ENCODE measurements at places on chromosomes 7 and 10.

GRCh38 chr10:104440221-104440620 is 86.6 kb downstream of the CFAP58 start:
- no peak for DNase-seq

GRCh38 chr10:100748231-100749058 is 3.1 kb downstream of the PAX2 start:
- DNase-seq, result no peak

DNA sequence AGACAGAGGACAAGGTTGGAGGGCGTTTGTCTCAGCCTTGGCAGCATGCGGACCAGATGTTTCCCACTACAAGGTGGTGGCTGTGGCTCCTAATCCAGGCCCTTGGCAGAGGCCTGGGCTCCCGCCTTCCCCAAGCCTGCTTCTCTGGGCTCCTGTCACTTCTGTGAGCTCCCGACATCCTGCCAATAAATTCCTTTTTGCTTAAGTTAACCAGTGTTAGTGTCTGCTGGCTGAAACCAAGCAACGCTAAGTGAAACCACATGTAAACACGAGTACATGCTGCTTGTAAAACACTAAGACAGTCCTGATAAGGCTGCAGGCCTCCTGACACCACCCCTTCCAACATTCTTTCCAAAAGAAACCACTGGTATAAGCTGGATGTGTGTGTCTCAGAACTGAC is 263.6 kb upstream of the ZMIZ1 start:
- DNase-seq, result no peak

DNA sequence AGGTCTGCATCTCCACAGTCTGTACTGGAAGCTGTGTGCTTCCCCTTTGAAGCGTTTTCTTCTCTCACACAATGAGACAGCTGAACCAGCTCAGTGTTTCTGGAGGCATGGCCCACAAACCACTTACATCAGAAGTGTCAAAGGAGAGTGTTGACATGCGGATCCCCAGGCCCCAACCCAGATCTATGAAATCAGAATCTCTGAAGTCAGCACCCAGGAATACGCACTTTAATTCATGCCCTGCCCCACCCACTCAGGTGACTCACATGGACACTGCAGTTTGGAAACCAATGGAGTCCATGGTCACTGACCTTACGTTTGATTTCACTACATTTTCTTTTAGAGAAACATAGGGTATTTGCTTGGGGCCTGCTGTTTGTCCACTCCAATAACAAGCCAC is 19.0 kb downstream of the TLL2 start:
- DNase-seq, result no peak

- no peak for DNase-seq
These were observed 17.6 kb upstream of the VSIR start for GRCh38 chr10:71790749-71791440.

DNA sequence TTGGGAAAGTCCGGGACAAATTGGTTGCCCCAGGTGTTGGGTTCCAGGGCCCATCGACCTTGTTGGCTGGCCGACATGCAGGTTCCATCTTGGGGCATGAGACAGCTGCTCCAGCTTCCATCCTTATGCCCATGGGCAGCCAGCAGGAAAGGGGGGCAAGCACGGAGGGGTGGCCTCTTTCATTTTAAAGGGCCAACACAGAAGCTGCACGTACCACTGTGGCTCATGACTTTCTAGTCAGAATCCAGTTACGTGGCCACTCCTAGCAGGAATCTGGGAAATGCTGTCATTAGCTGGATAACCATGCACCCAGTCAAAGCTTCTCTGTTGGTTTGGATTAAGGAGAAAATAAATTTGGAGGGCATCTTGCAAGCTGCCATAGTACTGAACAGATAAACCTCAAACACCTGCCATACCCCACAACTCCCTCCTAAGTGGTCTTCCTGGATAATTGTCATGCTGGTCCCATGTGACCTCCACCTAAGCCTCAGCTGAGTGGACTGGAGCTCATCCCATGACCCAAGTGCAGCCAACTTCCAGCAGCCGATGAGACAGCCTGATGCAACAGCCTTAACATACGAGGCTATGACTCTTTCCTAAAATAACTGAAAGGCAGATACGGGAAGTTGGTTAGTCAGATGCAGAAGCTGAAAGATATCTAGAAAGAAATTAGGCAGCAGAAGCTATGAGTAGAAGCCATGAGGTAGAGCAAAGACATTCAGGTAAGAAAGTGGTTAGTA is 21.4 kb upstream of the GSDME start:
- DNase-seq, result no peak

- DNase-seq, result no peak
These were observed 76.7 kb downstream of the ZEB1 start for GRCh38 chr10:31395695-31396094.

DNA sequence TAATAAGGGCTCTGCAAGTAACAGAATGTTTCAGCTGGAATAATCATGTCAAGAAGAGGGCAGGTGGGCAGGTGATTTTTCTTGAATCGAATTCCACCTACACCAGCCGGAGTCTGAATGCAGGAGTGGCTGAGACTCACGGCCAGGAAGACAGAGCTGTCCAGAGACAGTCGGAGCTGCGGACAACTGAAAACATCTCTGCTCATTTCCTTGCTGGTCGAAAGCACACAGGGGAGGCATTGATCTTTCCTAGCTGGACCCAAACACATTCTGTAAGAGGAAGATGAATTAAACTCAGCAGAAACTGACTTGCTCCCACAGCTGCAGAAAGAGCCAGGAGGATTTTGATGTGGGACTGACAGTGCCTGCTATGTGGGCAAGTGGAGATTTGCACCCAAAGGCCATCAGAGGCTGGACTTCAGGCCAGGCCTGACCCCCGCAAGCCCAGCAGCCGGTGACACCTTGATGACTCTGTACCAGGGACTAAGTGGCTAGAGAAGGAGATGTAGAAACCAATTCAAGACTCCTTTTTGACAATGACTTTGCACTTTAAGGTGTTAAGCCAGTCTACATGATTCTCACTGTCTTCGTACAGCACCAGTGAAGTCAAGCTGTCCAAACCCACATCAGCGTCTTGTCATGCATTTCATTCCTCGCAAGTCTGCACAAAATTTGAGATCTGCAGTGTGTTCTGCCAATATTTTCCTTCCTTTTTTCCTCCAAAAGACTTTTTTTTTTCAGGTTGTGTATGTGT is 169.4 kb downstream of the TEX36 start:
- no peak for DNase-seq

DNA sequence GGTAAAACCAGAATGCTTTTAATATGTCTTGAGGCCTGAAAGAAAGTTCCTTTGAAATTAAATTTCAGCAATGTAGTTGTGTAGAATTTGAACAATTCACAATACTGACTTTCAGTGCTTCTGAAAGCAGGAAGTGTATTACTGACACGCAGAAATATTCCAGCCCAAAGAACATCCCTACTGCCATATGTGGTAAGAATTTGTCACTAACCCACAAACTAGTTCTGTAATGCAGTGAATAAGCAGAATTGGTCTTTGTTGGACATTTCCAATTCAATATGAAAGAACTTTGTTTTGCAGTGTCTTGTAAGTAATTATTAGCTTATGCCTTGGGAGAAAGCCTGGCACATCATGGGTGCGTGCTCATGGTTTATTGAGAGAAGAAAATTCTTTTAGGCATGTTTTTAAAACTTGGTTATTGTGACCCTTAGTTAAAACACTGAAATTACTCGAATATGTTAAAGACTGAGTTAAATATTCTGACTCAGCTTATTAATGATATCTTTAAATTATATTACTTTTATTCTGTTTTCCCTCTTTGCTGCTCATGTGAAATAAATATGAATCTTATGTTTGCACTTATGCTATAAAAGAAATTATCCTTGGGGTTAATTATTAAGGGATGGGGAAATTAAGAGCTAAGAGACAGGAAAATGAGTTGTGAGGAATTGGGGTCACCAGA is 33.4 kb downstream of the PTPN12 start:
- no peak for DNase-seq

DNA sequence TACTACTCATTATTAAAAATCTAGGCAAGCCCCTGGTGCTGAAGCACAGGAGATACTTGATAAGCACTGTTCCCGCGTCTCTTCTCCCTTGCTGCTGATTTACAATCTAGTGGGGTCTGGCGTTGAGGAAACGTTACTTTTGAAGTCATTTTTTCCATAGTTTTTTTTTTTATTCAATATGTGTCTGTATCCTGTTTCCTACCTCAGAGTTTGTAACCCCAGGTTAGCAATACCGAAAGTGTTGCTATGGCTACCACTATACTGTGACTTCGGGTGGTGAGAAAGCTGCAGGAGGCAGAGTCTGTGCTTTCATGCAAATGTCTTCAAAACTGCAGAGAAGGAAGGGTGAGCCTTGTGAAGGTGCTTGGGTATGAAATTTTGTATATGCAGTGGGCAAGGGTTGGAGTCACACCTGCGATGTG is 458.8 kb upstream of the GHITM start:
- DNase-seq, result no peak

DNA sequence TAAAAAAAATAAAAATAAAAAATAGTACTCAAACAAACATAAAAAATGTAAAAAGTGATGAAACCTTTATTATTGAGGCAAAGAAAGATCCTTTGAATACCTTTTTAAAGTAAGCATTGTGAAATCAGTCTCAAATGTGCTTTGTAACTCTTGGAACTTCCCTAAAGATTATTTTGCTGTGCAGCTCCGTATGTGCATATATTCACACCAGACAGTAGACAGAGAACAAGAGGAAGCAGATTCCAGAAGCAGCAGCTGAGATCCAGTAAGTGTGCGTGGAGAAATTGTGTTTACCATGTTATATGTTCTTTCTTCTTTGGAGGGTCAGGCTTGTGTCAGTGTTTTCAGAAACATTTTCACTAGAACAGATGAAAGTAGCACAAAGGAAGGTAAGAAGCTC is 324.9 kb downstream of the AGMO start:
- DNase-seq, result no peak

GRCh38 chr10:62266611-62267010 is 2.0 kb downstream of the RTKN2 start:
- DNase-seq, result no peak

DNA sequence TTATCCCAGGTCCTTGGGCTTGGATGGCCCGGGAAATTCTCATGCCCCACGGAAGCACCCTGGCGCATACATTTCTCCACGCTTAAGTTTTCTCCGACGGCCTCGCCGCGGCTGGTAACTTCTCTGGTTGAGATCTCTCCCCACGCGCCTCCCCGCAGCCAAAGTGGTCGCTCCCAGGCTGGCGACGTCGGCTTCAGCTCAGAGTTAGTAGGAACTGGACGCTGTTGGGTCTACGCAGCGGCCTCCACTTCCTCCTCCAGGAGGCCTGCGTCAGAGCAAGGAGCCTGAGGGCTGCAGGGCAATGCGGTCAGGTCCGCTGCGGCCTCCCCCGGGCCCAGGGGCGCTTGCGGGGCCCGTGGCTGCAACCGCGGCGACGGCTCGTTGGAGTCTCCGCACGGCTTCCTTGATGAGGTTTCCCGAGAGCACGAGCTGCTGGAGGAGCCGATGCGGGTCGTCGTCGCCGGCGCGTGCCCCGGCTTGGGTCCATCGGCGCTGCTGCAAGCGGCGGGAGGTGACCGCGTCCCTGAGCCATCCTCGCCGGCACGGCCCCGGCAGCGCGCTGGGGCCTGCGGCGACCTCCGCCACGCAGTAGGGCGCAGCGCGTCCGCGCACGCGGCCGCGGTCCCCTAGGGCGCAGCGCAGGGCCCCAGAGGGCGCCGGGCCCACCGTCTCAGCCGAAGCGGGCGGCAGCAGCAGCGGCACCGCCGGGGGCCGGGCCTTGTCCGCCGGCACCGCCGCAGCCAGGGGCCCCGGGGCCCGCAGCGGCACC is 744 bp downstream of the FRAT2 start:
- DNase-seq, result peak; percentile 13

GRCh38 chr10:17219024-17219423 is 9.0 kb upstream of the VIM start:
- DNase-seq, result no peak

- DNase-seq, result no peak
These were observed 29.2 kb downstream of the FAM3C start for GRCh38 chr7:121366852-121367431.

DNA sequence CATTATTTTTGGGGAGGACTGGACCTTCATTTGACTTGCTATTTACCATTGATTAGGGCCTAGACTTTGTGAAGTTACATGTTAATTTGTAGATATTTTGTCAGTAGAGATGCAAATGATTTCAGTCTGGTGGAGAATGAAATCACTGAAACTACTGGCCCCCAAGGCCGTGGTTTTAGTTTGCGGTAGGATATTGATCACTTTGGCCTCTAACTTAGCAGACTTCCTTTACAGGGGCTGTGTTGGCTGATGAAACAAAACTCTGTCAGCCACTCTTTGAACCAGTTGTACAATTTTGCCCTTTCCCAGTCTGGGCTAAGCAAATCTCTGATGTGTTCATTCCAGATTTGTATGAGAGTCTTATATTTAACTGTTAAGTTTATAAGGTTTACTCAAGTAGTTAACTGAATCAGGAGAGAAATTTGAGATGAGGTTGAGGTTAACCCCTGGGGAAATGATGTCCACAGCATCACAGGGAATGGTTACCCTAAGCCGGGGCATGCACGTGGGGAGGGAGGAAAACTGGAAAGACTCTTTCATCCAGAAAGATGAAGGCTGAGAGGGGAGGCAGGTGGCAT is 105.7 kb upstream of the INSIG1 start:
- no peak for DNase-seq

GRCh38 chr10:62082729-62083411 is 181.4 kb downstream of the ARID5B start:
- DNase-seq, result peak; percentile 40

DNA sequence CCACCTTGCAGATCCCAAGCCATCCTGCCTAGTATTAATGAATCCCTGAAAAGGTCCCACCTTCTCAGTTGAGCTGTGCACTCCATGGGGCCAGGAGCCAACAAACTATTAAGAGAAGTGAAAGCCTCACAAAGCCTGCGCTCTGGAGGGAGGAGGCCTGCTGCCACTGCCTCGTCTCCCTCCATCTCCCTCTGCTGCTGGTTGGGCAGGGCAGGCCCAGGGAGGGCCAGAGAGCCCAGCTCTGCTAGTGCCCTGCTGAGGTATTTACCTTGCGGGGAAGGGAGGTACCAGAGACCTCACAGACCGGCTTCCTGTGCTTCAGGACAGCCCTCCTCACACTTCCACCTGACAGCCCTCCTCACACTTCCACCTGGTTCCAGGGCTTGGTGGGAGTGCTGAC is 171.5 kb downstream of the SH3PXD2A start:
- no peak for DNase-seq

GRCh38 chr7:36971515-36972139 is 247.3 kb upstream of the AOAH start:
- no peak for DNase-seq

GRCh38 chr10:37700886-37701780 is 156.3 kb downstream of the ZNF248 start:
- no peak for DNase-seq

- DNase-seq, result no peak
These were observed 3.9 kb downstream of the RAB11FIP2 start for GRCh38 chr10:118042827-118043242.

All from activated effector memory CD4-positive, alpha-beta T cell treated with Interleukin-2 at 50 U/mL for 16 hours (primary cell).